Activated CD4-positive, alpha-beta T cell treated with anti-CD3 and anti-CD28 coated beads, Interleukin-2, Interleukin-6, amounts not matched to agents 100 ng/mL and 50 ng/mL, durations not matched to agents 16 hours and 8 hours (primary cell): ENCODE measurements at places on chromosomes 5 and 9.
A peak's percentile ranks its signal among the peaks of the same experiment; 100 is the strongest.

- DNase-seq, result no peak
Observed at GRCh38 chr9:73441890-73442818, 290.5 kb downstream of the ANXA1 start.

GRCh38 chr5:169037466-169037865, 263.5 kb downstream of the SLIT3 start:
- no peak for DNase-seq

DNA sequence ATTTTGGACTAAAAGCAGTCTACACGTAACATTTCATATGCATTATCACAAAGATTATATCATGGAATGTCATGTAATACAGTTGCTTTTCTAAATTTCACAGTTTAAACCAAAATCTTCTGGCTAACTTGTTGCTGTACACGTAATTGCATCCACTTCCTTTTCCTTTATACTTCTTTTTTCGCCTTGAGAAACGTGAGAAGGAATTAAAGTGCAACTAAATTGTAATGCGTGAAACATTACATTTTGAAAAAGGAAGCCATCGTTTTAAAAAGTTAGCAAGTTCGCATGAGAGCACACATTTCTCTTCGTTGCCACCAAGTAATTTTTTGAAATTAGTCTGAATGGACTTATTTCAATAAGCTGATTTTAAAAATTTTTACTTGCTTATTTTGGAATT, 80.0 kb downstream of the MEGF10 start:
- DNase-seq, result no peak

DNA sequence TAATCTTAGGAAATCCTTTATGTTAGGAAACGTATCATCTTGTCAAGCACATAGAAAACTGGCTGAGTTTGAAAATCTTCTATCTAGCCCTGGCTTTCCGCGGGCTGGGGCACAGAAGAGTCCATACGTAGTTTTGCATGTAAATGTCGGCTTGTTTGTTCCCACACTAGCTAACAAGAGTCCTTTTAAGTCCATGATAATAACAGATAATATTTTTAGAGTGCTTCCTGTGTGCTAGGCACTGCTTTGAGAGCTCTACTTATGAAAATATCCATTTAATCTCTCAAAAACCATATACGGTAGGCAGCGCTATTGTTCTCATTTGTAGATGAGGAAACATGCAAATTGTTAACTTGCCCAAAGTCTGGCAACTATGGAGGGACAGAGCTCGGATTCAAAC, 40.5 kb downstream of the FYB1 start:
- no peak for DNase-seq

DNA sequence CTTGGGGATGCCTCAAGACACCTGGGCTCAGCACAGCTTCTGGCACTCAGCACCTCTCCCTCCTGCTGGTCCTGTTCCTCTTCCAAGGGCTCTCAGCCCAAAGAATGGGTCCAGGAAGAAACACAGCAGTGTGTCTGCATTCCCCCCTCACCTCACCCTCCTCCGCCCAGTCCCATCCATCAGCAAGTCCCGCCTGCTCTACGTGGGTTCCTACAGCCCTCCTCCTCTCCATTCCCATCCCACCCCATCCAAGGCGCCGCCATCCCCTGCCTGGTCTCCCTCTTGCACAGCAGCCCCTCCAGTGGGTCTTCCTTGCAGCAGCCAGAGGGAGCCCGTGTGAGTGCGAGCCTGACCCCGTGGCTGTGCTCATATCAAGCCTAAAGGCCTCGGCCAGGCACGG, 52.3 kb upstream of the RPL26L1 start:
- DNase-seq, result no peak

GRCh38 chr9:80091526-80091925, 519.8 kb downstream of the TLE4 start:
- DNase-seq, result no peak

- DNase-seq, result no peak
Observed at GRCh38 chr9:127262602-127263001, 2.0 kb upstream of the GARNL3 start.

- DNase-seq, result no peak
Observed at GRCh38 chr5:42426016-42426415, 2.8 kb downstream of the GHR start.

- DNase-seq, result no peak
Observed at GRCh38 chr5:144192661-144193060, 22.0 kb downstream of the KCTD16 start.

- DNase-seq, result peak; percentile 75
Observed at GRCh38 chr5:7856855-7857254, 5.9 kb upstream of the CFAP90 start.

- DNase-seq, result no peak
Observed at GRCh38 chr9:16106021-16106571, 553.3 kb downstream of the CCDC171 start.

DNA sequence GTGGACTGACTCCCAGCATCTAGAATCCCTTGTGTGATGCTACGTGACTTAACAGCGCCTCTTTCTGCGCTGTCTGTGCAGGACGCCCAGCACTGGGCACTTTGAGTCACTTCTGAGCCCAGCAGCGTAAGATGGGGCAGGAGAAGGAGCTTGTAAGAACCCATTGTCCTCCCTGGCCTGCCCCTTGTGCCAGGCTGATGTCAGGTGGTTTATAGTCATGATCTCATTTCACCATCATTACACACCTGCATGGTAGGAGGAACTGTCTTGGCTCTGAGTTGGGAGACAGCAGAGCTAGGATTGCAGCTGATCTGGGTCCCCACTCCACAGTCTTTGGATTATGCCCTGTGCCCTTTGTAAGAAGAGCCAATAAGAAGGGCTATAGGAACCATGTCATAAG, 12.2 kb downstream of the ERGIC1 start:
- no peak for DNase-seq

DNA sequence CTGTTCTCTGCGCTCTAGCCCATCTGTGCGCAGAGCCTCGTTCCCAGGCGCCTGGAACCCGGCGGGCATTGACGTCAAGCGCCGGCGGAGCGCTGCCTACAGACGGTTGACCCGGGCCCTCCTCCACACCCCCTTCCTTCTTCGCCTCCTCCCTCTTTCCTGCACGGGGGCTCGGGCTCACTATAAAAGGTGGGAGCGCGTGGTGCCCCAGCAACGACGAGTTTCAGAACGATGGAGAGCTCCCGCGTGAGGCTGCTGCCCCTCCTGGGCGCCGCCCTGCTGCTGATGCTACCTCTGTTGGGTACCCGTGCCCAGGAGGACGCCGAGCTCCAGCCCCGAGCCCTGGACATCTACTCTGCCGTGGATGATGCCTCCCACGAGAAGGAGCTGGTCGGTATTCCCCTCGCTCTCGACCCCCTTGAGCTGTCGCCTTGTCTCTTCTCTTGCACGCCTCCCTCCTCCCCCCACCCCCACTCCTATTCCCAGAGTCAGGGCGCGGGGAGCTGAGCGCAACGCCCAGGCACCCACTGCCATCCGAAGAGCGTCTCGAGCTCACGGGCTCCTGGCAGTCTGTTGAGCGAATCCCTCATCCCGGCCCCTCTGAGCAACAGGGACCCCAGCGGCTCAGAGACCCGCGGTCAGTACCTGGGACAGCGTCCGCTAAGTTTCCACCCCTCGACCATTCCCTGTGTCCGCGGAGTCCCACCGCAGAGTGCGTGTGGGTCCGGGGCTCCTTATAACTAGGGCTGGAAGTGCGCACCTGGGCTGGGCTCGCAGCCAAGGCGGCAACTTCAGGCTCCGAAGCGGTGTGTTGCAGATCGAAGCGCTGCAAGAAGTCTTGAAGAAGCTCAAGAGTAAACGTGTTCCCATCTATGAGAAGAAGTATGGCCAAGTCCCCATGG, at the start of gene CARTPT:
TSS of gene CARTPT (plus strand) at position 213 of the 902 bp plus-strand sequence. CDS start at position 232, 19 bp downstream.
- no peak for DNase-seq

GRCh38 chr9:84636436-84636835, 33.1 kb upstream of the NTRK2 start:
- no peak for DNase-seq

GRCh38 chr9:83665580-83666200, 42.1 kb downstream of the UBQLN1 start:
- no peak for DNase-seq

DNA sequence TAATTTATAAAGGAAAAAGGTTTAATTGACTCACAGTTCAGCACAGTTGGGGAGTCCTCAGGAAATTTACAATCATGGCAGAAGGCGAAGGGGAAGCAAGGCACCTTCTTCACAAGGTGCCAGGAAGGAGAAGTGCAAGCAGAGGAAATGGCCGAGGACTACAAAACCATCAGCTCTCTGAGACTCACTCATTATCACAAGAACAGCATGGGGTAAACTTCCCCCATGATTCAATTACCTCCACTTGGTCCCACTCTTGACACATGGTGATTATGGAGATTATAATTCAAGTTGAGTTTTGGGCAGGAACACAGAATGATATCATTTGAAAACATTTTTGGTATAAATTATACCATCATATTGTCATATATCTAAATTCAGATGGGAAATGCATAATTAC, 934.7 kb downstream of the CDH12 start:
- DNase-seq, result no peak

- no peak for DNase-seq
Observed at GRCh38 chr5:176166427-176166826, 71.8 kb upstream of the SIMC1 start.

DNA sequence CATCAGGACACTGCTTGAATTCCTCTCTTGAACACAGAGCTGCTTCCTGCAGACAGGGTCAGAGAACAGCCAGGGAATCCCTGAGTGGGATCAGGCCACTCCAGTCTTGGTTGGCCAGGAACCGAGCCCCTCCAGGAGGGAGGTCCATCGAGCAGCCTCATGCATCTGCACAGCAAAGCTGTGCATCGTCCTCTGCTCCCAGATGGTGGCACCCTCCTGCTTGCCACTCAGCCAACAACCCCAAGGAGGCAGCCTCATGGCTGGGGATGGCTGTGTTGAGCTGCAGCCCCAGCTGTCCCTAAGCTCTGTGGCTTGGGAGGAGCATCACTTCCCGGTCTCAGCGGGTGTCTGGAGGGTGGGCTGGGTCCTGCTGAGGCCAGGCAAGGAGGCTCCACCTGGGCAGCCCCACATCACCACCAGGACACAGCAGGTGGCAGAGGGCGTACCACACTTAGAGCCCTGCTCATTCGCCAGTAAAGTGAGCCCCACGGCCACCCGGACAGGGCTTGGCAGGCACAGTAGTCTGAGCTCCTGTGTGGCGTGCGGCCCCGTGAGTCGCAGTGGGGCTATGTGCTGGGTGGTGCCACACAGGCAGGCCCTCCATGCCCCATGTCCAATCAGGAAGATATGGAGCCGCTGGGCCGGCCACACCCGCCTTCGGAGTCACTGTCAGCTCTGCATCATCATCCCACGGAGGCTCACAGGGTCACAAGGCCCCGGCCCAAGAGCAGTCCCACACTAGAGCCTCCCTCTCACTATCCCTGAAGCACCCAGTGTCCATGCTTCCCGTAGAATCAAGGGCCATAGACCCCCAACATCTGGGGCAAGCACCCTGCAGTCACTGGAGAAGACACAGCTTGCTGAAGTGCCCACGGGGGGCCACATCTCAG, 11.9 kb downstream of the LPCAT1 start:
- no peak for DNase-seq

DNA sequence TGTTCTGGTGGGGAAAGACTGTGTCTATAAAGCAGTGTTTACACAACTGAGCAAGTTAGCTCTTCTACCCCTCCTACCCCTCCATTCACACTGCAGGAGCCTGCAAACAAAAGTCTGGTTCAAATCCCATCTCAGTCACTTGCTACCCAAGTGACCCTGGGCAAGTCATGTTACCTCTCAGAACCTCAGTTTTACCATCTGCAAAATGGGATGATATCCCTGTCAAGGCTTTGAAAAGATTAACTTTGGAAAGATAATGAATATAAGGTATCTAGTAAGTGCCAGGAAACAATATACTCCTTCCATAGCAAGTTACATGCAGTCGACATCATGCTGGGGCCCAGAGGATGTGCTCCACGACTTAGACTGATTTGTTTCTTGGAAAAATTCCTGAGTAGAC, 161.5 kb downstream of the SEC61B start:
- no peak for DNase-seq

GRCh38 chr5:150488519-150489359, 19.2 kb upstream of the NDST1 start:
- no peak for DNase-seq

DNA sequence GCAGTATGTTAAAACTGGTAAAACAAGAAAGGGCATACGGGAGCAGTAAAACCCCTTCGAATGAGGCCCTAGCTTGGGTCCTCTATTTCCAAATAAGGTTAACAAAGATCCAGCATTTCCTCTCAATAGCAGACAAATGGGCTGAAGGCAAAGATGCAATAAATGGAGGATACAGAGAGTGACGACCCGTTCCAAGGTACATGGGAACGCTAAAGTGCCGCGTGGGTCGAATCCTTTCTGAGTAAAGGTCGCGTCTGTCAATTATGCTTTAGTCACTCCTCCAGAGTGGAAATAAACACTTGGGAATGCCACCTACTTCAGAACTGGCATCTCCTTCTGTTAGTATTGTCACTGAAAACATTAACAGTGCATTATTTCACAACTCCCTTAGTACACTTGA, 24.7 kb downstream of the ARL15 start:
- no peak for DNase-seq

- no peak for DNase-seq
Observed at GRCh38 chr9:130862217-130862616, 27.2 kb downstream of the ABL1 start.

DNA sequence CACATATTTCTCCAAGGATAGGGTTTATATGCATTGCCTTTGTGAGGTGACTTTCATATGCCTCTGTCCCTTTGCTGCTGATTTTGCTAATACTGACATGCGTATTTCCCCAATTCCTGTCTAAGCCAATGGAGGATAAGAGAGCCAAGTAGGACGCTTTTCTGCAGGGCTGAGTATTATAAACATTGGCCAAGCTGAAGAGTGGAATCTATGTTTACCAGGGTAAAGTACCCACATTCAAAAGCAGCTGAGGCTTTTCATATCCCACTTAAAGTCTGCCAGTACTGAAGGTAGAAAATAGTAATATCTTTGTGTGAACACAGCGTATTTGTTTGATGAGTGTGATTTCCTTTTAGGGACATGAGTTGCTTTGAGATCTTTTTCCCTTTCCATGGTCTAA, 128.8 kb upstream of the GPR151 start:
- DNase-seq, result no peak

GRCh38 chr9:37053684-37054362, 19.8 kb upstream of the PAX5 start:
- no peak for DNase-seq

- DNase-seq, result no peak
Observed at GRCh38 chr9:109232449-109233237, 65.6 kb upstream of the FRRS1L start.

GRCh38 chr5:10695759-10696543, 65.1 kb downstream of the DAP start:
- no peak for DNase-seq

GRCh38 chr9:109641372-109641659, 138.7 kb upstream of the PALM2AKAP2 start:
- DNase-seq, result no peak

GRCh38 chr9:133942206-133942975, 49.7 kb downstream of the VAV2 start:
- DNase-seq, result no peak

DNA sequence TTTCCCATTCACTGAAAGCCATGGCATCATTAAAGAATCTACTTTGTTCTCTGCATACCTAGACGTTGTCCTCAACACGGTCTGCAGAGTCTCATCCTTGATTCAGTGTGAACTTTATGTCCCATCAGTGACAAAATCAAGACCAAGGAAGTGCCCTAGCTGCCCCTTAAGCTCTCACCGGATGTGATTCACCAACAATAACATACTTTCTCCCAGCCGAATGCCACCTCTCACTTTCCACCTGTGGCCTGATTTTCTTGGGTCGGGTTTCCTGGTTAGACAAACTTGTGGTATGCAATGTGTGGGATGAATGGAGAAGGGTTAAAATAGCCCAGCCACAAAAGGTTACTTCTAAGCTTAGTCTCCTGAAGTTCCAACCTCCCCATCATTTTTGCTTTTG, 145.3 kb upstream of the PAPPA start:
- no peak for DNase-seq

- DNase-seq, result no peak
Observed at GRCh38 chr9:131119600-131119999, 5.8 kb upstream of the NUP214 start.
